Heart right ventricle (tissue), 16 donors: ENCODE measurements at places on chromosomes 12 and 14. TPM values are rescaled to one million over a fixed set of nuclear protein-coding genes. Genes with fewer than 3 reads are reported as not detected.

The VPS29 gene
- 103 TPM for total RNA-seq

DNA sequence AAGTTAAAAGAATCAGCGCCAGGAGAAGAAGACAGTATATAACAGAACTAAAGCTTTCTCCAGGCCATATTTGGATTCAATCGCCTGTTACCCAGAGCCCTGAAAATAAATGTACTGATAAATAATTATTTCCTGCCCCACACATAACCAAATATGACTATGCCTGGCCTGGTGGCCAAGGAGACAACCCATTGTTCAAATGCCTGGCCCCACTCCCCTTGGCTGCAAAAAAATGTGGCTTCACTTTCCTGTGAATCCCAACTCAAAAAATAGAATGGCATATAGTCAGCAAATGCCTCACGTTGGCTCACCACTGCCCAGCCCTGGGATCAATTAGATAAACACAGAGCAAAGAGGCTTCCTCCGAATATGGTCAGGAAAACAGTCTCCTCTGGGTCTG lies 472.1 kb downstream of the BCL11B start:
- no peak for DNase-seq

GRCh38 chr14:99271951-99272631 lies at the start of gene BCL11B:
Gene BCL11B (minus strand): TSS chr14:99272197. CDS start chr14:99271218, 979 bp downstream.
- DNase-seq, result peak; percentile 46

GRCh38 chr12:82832096-82832495 lies 145.4 kb downstream of the TMTC2 start:
- no peak for DNase-seq

DNA sequence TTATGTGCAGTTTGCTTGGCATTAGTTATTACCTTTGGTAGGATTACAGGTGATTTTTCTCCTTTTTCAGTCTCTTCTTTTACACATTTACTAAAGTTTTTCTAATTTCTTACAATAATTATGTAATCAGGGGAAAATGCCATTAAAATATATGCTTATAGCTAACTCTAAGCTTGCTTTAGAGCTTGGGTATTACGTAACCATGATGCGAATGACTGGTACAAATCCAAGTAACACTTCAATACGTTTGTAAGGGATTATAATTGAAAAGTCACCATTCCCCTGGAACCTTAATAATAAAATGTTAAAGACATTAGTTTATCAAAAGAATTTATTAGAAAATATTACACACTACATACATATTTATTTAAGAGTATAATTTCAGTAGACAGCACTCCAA lies 71.6 kb downstream of the SCAF11 start:
- DNase-seq, result no peak
